ENCODE measurements at places on chromosomes 11 and 22. TPM values are rescaled to one million over a fixed set of nuclear protein-coding genes. Genes with fewer than 3 reads are reported as not detected.
A peak's percentile ranks its signal among the peaks of the same experiment; 100 is the strongest.

- no peak for DNase-seq
Measured at GRCh38 chr11:17014833-17015626, 816 bp upstream of the PLEKHA7 start.

GRCh38 chr22:31969789-31970489 is 25.6 kb downstream of the YWHAH start:
- no peak for DNase-seq

DNA sequence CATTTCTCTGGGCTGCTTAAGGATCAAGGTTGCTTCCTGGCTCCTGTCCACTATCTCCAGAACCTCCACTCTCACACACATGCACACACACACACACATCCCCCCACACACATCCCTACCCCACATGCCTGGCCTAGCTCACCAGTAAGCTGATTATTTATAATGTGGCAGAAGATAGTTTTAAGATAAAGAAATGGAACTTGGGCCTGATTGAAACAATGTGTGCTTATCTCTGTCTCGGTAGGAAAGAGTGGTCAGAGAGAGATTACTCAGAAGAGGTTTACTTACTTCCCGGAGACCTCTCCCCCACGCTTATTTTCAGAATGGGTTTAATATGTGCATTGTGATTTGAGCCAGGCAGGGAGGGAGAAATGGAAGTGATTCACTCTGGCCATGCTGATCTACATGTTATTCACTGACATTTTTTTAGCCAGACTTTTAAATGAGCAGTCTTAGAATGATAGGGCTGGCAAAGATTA is 422.4 kb downstream of the TENM4 start:
- DNase-seq = no peak

MYO18B gene
- 0.38 TPM for total RNA-seq

- peak; percentile 62 for DNase-seq
Measured at GRCh38 chr22:22941831-22942510, 54.4 kb downstream of the IGLL5 start.

DNA sequence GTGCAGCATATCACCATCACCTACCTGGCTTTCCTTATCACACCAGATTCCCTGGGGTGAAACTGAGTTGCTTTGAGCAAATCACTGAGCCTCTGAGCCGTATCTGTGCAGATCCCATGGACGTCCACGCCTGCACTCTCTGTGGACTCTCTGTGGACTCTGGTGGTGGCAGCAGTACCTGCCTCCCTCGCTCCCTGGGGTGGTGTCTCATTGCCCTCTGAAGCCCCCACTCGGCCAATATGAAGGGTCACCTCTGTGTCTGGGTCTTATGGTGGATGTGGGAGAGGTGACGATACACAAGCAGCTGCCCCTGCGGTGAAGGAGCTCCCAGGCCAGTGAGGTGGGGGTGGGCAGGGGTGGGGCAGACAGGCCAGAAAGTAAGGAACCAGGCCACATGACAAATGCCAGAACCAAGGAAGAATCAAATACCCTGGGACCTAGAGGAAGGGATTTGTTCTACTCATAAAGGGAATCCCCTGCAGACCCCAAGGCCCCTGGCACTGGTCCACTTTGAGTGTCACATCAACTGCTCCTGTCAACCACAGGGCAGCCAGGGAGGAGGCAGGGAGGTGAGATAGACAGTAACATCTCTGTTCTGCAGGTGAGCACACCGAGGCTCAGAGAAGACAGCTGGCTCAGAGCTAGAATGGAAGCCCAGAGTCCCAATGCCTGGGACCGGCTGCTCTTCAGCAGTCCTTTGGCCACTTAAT is 9.2 kb upstream of the CHST1 start:
- DNase-seq = peak; percentile 64

DNA sequence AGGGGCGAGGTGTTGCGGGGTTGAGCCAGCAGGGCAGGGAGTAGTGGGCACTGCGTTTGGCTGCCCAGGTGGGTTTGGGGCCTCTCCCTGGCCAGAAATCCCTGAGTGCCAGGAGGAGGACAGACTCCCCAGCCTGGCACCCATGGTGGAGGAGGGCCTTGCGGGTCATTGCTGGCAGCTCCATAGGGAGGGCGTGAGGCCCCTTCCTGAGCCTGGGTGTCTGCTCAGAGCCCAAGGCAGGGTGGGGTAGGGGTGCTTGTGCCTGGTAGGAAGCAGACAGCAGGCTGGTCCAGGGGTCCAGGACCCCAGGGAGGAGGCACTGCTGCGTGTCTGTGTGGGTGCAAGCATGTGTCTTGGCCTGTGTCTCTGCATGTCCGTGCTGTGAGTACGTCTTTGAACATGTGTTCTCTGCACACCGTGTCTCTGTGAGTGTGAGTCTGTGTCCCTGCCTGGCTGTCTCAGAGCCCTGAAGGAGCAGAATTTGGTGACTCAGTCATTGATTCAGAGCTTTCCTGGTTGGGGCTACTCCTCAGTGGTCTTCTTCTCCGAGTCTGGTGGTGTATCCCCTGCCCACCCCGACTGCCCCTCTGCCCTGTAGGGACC is 3.9 kb downstream of the TSPAN4 start:
- no peak for DNase-seq

GRCh38 chr11:17811352-17811751 is 76.8 kb downstream of the KCNC1 start:
- DNase-seq = no peak

DNA sequence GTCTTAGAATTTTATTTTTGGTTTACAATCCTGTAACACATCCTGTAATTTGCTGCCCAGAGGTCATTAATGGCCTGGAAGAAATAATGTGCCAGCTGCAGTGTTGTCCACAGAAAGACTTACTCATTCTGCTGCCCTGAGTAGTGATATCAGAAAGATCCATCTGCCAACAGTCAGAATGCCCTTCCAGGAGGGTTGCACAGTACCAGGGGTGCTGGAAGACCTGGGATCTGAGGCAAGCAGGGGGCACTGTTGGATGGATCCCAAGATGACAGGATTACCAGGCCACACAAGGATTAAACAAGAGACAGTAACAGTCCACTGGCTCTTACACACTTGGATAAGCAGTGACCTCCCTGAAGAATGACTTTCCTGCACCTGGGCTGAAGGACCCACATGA is 93.8 kb upstream of the TOP3B start:
- DNase-seq = no peak

GRCh38 chr22:38056969-38057891 is at the start of gene PICK1:
TSS of gene PICK1 (plus strand) at chr22:38057404. CDS start at chr22:38057810, 406 bp downstream.
- DNase-seq = peak; percentile 97

DNA sequence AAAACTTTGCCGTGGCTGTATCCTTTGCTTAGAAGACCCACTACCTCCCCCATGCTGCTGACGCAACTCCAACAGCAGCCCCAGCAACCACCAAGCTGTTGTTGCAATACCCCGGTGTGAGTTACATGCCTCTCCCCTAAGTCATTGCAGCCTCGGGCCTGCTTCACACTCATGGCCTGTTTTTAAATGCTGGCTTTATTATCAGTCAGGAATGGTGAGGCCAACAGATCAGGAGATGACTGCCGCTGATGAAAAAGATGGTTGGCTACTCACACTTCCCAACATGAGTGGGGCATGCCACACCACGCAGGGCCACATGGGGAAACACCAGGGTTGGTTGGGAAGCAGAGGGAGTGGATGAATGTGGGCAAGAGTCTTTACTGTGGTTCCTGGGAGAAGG is 171.5 kb upstream of the SYT13 start:
- no peak for DNase-seq

DNA sequence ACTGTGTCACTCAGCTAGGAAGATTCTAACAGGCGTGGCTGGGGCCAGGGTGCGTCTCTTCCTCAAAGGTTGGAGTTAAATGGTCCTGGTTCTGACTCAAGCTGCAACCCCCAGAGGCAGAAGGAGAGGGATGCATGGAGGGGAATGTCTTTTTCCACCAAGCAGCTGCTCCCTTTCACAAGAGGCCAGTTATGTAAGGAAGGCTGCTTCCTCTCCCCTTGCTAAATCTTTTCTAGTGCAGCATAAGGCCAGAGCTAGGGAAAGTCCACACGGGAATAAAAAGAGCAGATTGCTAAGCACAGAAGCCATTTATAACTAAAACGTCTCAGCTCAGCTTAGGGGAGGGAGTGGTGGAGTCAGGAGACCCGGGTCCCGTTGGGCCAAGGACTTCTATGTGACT is 10.0 kb downstream of the PVALB start:
- DNase-seq = no peak

GRCh38 chr11:101786421-101786820 is 128.4 kb upstream of the CEP126 start:
- no peak for DNase-seq

BARX2 gene
- not detected for total RNA-seq

BAIAP2L2 gene
- 0.37 TPM for total RNA-seq

GRCh38 chr22:38762551-38762983 is 6.8 kb upstream of the SUN2 start:
- DNase-seq = no peak

DNA sequence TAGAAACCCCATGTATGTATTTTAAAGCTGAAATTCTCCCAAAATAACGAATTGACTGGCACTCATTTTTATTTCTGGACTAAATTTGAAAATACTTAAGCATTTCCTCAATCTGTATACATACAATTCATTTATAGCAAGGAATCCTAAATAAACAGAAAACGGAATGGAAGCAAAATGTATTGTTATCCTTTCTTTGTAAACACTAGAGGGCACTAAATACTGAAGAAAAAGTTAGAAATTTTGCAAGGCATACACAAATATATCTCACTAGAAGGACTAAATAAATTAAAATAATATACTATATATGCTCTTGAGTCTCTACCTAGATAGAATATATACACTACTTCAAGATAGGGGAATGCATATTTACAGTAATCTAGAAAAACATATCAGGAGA is 23.1 kb upstream of the ANO5 start:
- DNase-seq = no peak

GRCh38 chr11:19294444-19294843 is 53.7 kb upstream of the E2F8 start:
- DNase-seq = no peak

GRCh38 chr22:33598821-33599220 is 321.5 kb downstream of the LARGE1 start:
- no peak for DNase-seq

DNA sequence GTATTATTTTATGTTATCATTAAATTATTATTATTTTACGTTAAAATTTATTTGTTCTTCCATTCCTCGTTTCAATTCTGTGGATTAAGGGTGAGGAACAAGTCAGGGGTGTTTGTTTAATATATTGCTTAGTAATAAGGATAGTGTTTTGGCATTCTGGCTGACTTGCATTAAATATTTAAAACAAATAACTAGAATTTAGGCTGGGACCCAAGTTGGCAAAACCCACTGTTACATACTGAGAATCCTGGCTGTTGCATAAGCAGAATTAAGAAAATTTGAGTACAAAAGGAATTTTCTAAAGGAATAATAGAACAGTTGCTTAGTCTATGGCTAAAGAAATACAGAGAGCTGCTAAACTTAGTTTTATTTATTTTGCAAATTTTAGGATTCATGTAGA is 196.4 kb downstream of the GUCY1A2 start:
- DNase-seq = no peak

DNA sequence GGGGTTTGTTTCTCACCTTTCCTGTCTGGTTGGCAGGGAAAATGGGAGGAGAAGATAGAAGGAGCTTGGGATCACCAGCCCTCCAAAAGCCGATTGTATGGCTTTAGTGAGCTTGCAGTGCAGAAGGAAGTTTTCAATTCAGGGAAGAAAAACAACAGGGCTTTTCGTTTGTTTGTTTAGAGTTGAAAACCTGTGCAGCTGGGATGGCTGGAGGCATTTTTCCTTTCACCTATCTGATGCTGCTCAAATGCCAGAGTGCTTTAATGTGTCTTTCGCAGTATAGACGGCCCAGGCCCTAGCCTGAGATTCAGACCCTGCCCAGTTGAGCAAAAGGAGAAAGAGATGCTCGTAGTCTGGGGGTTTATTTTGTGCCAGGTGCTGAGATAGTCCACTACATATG is 87.9 kb downstream of the INSC start:
- DNase-seq = no peak

MSANTD4 gene
- 16.5 TPM for total RNA-seq

BCO2 gene
- 3.8 TPM for total RNA-seq

DNA sequence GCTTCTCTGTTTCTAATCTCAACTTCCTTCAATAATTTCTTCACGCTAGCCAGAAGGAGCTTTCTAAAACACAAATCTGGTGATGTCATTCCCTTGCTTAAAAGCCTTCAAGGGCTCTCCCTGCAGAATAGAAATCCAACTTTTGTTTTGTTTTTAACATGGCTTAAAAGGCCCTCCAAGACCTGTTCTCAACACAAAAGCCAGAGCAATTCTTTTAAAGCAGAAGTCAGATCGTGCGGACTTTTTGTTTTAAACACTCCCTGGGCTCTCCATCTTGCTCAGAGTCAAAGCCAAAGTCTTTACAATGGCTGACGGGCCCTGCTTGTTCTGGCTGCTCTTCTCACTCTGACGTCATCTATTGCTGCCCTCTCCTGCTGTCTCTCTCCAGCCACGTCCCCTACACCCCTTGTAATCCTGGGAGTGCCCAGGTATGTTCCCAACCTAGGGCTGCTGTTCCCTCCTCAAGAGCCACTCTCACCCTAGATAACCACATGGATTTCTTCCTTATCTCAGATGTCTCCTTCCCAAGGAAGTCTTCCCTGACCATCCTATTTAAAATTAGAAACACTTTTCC is 22.5 kb downstream of the TECTA start:
- no peak for DNase-seq

- DNase-seq = no peak
Measured at GRCh38 chr11:57085611-57086010, 96.1 kb upstream of the LRRC55 start.

- no peak for DNase-seq
Measured at GRCh38 chr11:57301711-57302423, 22.9 kb downstream of the TNKS1BP1 start.

DNA sequence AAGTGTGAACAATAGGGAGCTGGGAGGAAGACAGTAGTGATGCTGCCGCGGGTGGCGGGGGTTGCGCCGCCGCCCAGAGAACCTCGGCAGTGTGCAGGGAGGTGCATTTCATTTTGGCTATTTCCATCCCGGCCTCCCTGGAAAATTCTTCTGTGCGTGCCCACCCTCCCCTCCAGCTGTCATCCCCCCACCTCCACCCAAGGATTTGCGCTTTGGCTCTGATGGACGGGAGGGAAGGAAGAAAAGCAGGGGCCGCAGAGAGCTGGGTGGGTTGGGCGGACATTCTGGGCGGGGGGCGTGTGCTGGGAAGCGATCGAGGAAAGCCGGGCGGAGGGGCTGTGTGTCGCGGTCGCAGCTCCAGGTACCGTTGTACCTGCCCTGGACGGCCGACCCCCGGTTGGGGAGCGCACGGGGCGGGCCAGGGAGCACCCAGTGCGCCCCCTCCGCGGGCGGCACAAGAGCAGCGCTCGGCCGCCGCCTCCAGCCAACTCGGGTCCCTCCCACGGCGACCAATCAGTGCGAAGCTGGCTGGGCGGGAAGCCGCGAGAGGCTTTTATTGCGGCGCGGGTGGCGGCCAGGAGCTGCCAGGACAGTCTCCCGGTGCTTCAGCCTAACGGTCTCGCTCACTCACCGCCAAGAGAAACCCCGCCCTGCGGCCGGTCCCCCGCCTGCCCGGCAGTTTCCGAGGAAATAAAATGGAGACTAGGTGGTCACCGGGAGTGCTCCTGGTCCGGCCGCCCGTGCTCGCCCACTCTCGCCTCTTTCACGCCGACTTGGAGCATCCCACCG is 1.6 kb downstream of the NCAM1 start:
- peak; percentile 86 for DNase-seq
